Right renal cortex interstitium (tissue), 3 donors: ENCODE measurements at places on chromosomes 4 and X. TPM values are rescaled to one million over a fixed set of nuclear protein-coding genes. Genes with fewer than 3 reads are reported as not detected.

DNA sequence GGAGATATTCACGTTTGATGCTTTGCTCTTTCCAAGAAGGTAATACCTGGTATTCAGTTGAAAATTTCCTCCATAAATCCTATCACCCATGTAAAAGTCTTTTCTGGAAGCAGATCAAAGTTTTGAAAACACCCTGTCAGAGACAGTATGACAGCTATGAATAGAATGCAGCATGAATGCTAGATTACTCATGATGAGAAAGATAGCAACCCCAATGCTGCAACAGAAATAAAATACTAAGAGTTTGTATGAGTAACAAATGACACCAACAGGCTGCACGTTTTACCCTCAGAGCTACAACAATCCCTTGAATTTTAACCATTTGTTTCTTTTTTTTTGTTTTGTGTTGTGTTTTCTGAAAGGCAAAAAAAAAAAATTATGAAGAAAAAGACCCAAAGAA, 108.6 kb downstream of the ARHGAP6 start:
- DNase-seq: no peak

- no peak for DNase-seq
Measured at GRCh38 chrX:30593440-30594200, 16.1 kb upstream of the TASL start.

GRCh38 chrX:12582649-12583048, 208.6 kb upstream of the PRPS2 start:
- DNase-seq: no peak

HMX1 gene
- not detected for polyA plus RNA-seq

USP17L26 gene
- not detected for polyA plus RNA-seq

DNA sequence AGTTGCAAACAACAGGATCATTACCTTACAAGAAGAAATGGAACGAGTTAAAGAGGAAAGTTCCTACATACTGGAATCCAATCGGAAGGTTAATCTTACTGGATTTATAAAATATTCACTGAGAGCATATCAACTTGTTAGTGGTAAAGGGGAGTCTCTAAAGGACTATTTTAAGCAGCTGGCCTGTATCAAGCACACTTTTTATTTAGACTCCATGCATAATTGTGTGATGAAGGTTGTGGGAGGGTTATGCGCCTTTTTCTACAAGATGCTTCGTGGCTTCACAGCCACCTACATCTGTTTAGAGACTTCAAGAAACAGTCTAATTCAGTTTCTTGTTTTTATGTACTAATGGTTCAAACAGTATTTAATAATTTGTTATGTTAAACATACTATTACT, 56.6 kb downstream of the GRSF1 start:
- DNase-seq: no peak

LAMP2 gene
- polyA plus RNA-seq: 166 TPM

GRCh38 chr4:127523369-127523768, 109.4 kb upstream of the INTU start:
- no peak for DNase-seq

- no peak for DNase-seq
Measured at GRCh38 chrX:148389629-148390028, 110.8 kb upstream of the AFF2 start.

DNA sequence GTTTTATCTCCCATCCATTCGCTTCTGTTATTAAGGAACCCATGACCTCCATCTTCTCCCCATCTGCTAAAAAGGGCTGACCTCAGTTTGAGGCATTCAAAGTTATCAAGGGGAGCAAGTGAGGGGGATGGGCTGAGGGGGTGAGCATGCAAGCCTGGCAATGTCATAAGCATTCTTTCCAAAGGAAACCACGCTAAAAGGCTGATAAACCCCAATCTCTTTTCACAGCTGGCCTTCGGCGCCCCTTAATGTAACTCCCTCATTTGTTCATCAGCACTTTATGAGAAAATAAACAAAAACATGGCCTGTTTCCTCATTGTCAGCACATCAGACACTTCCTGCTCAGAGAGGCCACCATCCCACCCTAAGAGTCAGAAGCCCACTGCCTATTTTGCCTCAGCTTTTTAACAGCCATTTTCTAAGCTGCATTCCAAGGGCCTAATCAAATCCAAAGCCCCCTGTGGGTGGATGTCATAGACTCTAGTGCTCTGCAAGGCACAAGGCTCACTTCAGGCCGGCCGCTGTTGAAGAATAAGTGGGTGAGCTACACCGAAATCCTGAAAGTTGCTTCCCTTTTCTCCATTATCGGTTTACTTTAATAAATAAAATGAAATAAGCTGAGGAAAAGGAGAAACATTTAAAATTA, 92.0 kb upstream of the SRD5A3 start:
- no peak for DNase-seq

SOX3 gene
- polyA plus RNA-seq: not detected

- no peak for DNase-seq
Measured at GRCh38 chr4:182510836-182511235, 267.6 kb downstream of the TENM3 start.

- DNase-seq: no peak
Measured at GRCh38 chr4:54446581-54446980, 211.2 kb upstream of the KIT start.

GRCh38 chr4:8121292-8122015, 37.2 kb downstream of the ABLIM2 start:
- DNase-seq: no peak

- no peak for DNase-seq
Measured at GRCh38 chr4:116736756-116737155, 348.6 kb downstream of the TRAM1L1 start.

IGSF1 gene
- polyA plus RNA-seq: 24.7 TPM

DNA sequence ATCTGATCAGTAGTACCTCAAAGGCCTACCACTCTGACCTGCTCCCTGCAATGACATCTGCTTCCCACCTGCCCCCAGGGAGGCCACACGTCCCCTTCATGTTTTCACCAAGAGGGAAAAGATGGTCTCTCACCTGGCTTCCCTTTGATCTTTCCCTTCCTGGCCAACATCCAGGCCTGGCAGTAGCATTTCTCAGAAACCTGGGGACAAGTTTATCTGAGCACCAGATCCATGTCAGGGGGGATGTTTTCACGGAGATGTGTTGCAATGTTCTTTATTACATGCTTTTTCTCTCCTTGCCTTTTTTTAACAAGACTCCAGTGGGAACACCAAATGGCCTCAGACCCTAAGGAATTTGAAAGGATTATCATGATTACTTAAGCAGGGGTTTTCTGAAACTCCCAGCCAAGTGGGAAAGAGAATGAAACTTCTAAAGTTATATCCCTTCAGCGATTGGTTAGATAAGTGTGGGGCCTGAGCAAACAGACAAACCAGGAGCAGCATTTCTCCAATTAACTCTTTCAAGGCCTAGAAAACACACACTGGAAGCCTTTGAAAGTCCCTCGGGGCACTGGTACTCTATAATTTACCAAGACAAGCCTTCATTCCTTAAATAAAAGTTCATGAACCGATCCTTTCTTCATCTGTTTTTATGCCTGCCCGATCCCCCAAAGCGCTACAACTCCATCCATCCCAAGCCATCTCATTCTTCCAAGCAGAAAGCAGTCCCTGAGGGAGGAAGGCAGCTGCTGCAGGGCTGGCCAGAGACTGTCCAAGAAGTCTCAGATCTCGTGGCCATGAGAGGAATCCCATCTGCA, 94.1 kb downstream of the BCOR start:
- no peak for DNase-seq

BTC gene
- 6.2 TPM for polyA plus RNA-seq
